ENCODE measurements at places on chromosomes 4 and X. TPM values are rescaled to one million over a fixed set of nuclear protein-coding genes. Genes with fewer than 3 reads are reported as not detected.

DNA sequence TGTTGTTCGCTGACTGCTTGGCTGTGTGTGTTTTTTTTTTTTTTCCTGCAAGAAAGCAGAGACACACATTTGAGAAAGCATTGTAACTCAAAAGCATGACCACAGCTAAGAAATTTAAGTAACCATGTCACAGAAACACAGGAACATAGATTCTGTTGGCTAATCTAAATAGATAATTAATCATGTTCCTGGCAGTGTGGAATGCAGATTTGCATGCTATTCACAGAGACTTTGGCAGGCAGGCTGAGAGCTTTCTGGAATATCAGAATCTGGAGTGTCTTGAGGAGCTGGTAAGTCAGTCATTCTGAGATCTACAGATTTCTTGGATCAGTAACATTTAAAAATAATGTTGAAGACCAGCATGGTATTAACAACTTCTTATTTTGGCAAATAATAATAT lies 33.2 kb upstream of the SMS start:
- no peak for DNase-seq

DNA sequence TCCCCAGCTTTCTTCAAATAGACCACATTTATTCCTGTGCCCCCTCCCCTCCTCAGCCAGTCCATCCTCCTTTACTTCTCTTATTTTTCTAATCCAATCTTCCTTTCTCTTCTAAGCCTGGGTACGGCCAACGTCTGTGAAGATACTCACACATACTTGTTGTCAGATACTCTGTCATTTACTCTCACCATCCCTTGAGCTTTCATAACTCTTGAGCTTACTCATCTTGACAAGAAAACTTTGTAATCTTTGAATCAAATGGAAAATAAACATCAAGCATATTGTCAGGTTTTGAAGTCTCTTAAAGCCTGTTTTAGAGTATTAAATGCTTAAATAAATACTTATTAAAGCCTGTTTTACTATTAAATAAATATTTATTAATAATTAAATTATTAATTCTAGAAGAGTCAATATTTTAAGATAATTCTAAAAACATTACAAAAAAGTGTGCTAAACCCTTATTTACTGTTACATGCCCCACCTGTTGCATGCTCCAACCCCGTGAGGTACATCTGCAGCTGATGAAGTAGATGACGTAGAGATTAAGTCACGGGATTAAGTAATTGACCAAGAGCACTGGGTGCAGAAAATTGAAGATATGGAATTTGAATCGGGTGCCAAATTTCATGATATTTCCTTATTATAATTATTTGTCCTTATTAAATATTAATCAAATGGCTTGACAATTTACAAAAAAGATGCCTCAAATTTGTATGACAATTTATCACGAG lies 1.5 kb upstream of the TRIML2 start:
- no peak for DNase-seq

DNA sequence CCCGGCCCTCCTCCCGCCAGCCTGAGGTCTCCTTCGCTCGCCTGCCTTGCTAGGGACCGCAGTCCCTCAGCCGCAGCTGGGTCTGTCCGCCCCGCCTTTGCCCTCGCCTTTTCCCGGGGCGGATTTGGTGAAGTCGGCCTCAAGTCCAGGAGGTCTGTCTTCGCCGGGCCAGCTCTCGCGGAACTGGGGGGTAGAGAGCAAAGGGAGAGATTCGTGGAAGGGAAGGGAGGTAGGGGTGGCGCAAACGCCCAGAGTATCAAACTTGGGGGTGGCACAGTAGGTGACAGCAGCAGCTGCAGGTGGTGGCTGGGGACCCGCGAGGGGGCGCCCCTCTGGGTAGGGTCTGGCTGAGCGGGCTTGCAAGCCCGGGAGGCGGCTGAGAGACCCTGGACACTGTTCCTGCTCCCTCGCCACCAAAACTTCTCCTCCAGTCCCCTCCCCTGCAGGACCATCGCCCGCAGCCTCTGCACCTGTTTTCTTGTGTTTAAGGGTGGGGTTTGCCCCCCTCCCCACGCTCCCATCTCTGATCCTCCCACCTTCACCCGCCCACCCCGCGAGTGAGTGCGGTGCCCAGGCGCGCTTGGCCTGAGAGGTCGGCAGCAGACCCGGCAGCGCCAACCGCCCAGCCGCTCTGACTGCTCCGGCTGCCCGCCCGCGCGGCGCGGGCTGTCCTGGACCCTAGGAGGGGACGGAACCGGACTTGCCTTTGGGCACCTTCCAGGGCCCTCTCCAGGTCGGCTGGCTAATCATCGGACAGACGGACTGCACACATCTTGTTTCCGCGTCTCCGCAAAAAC lies at the start of gene NPY2R:
Gene NPY2R (plus strand): TSS at position 379 of the 797 bp plus-strand sequence. CDS start 5,304 bp downstream, outside the sequence.
- DNase-seq = peak; percentile 41

GRCh38 chrX:21645431-21645830 lies 12.7 kb downstream of the KLHL34 start:
- DNase-seq = no peak

- DNase-seq = no peak
Measured at GRCh38 chrX:124212622-124213021, 119.8 kb upstream of the TEX13D start.

DNA sequence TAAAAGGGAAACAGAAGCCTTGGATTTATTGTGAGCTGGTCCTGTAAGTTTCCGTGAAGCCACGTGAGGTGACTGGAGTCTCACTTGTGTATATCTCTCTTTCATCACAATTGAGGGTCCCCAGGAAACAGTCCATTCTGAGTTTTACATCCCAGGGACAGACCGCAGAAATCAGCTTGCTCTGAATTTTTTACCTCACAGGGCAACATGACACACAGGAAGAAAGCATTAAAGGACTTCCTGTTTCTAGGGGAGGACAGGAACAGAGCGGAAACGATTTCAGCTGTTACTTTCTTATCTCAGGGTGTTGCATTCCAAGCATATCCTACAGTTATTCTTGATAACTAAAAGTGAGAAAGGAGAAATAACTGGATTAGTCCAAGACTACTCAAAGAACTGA lies 553.5 kb downstream of the TRAM1L1 start:
- no peak for DNase-seq

GRCh38 chrX:24877288-24877664 lies 138.5 kb downstream of the ARX start:
- DNase-seq = no peak

GRCh38 chr4:181911420-181911819 lies 331.8 kb upstream of the TENM3 start:
- no peak for DNase-seq

DNA sequence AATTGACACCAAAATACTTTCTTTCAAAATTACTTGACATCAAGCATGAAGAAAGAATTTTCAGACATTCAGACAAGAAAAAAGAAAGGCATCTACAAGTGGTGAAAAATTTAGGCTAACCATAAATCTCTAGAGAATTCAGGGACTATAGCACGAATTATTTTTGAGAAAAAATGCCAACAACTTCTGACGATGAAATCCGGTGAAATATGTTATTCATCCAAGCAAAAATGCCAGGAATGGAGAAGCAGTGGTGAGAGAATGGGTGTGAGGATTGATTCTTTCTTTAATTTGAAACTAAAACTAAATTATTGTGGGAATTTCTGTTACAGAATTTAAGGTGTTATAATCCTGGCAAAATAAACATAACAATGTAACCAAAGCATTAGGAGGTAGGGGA lies 69.4 kb upstream of the SORBS2 start:
- no peak for DNase-seq

- no peak for DNase-seq
Measured at GRCh38 chr4:26267087-26267486, 53.7 kb upstream of the RBPJ start.

DNA sequence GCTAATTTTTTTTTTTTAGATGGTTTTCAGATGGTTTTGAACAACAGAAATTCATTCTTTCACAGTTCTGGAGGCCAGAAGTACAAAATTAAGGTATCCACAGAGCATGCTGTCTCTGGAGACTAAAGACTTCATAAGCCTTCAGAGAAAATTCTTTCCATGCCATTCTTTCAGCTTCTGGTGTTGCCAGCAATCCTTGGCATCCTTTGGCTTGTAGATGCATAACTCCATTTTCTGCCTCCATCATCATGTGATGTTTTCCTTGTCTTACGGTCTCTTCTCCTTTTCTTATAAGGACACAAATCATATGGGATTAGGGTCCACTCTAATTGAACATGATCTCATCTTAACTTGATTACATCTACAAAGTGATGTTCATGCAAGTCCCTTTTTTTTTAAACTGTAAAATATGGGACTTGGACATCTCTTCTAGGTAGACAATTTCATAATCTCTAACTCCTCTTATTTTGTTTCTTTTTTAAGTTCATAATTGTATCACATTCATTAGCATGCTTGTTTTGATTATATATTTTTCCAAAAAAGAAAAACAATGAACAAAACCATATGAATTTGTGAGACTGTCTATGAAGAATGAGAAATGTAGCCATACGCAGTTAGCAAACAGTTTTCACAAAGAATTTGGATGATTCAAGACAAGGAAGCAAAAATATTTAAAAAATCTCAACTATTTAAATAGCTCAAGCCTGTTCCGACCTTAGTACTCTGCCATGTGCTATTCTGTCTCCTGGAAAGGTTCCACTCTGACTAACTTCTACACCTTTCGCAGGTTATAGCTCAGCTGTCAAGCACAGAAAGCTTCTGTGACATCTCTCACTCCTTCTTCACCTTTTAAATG lies 53.1 kb upstream of the GIMD1 start:
- DNase-seq = no peak

DNA sequence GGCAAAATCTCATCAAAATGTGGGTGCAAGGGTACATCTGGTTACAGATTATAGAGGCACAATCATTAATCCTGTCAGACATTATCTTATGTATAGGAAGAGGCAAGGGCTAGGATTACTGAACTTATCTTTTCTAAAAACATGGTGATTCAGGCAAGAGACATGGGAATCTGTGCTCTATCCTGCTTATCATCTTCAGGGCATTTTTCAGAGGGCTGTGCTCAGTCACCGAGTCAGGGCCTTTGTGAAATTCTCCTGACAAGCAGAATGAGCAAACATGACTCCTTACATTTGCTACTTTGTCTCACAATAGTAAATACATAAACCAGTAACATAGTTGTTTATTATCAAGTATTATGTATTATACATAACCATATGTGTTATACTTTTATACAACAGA lies 84.2 kb upstream of the KCTD8 start:
- DNase-seq = no peak

GRCh38 chrX:1524874-1525582 lies 12.0 kb downstream of the P2RY8 start:
- no peak for DNase-seq

GRCh38 chr4:129346036-129346435 lies 250.1 kb downstream of the C4orf33 start:
- no peak for DNase-seq

- DNase-seq = no peak
Measured at GRCh38 chrX:78514852-78515251, 144.3 kb downstream of the RTL3 start.

DNA sequence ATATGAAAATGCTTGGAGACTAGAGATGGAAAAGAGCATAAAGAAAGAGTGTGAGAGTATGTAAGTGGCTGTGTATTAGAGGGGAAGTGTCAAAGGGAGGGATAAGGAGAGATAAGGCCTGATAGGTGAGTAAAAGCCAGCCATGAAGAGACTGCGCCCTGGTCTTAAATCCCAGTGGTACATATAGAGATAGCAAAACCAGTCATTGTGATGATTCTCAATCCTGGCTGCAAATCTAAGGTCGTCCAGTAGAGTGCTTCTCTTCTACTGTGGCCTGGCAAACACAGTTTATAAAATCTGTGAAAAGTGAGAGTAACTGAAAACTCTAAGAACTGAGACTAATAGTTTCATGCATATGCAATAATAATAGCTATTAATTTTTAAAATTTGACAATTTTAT lies 86.9 kb downstream of the MAB21L2 start:
- no peak for DNase-seq

GRCh38 chrX:133697656-133698055 lies 282.4 kb upstream of the GPC4 start:
- no peak for DNase-seq

DNA sequence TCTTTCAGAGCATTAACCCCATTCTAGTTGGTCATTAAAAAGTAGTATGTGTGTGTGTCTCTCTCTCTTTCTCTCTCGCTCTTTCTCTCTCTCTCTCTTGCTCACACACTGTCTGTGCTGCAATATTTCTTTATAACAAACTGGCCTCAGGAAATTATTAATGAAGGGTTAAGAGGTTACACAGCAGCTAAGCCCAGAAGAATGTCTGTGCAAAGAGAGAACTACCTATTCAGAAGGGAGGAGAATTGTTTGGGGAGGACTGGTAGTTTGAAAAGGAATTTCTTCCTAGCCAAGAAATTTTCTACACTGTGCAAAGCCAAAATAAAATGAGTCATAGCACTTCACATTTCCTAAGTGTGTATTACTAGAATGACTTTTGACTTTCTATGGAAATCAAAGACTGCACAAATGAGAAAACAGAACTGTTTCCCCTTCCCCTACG lies 22.2 kb downstream of the PDGFC start:
- no peak for DNase-seq

DNA sequence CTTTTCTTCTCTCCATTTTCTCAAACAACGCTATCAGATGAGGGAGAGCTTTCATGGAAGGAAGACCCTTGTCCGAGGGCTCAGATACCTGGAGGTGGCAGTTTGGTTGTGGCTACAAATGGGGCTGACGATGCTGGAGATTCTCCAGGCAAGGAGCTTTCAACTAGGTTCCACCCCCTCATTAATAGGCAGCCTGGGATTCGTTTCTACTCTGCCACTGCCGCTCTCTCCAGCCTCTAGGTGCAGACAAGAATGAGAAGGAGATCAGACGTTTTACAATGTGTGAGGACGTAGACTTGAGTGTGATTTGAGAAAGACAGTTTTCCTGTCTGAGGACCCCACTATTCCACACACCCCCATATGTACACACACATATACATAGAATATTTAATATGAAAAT lies 53.1 kb downstream of the ETNPPL start:
- no peak for DNase-seq

MTNR1A gene
- not detected for total RNA-seq

RBMX2 gene
- total RNA-seq = 17.9 TPM

TBL1X gene
- total RNA-seq = 21.4 TPM

TLL1 gene
- total RNA-seq = 4.7 TPM

PPP2R2C gene
- total RNA-seq = not detected
